ENCODE measurements at places on chromosomes 5 and 9.

DNA sequence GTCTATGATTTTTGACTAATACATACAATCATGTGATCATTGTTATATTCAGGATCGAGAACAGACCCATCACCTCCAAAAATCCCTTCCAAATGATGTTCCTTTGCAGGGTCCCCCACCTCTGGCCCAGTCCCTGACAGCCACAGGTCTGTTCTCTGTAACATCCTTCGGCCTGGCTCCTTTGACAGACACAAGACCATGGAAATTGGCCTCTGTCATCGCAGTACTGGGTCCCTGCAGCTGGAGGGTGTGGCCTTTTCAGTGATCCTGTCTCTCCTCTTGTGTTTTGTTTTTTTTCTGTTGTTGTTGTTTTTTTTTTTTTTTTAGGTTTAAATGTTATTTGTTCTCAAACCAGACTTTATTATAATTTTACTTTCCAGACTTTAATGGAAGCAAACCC, 27.4 kb upstream of the ANKRD33B start:
- no peak for DNase-seq

DNA sequence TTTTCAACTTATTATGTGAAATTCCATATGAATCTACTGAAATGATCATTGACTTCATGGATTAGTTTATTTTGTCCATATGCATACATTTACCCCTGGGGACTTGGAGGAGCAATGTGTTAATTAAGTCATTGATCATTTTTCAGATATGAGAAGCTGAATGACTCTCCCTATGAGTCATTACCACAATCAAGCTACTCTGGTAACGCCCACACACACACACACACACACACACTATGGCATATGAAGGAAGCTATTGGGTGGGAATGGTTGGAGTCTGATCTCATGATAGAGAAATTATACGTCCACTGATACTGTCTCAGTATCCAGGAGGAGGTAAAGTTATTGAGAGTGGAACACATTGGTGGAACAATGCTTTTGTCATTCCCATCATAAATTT, 528.9 kb downstream of the AGTPBP1 start:
- DNase-seq, result peak; percentile 46

DNA sequence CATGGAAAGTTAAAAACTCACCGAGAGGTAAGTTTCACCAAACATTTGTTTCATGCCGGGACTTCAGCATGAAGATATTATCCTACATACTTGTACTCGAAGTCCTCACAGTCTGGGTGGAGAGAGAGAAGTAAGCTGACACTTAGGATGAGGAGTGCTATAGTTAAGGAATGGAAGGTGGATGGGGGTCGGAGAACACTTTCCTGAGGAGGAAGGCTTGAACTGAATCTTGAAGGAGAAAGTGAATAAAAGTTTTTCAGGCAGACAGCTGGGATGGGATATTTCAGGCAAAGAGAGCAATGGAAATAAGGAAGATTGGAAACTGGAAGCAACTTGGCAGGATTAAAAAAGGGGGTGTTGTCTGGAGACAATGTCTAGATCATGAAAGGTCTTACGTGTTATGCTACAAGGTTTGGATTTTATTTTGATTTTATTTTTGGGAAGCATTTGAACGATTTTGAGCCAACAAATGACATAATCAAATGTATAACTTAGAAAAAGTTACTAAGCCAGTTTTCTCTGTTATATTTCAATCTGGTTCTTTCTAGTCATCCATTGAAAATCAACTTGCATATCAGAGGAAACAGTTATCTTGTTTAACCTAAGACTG, 167.1 kb downstream of the PAM start:
- DNase-seq, result no peak

GRCh38 chr5:579211-579610, 32.9 kb upstream of the CEP72 start:
- no peak for DNase-seq

GRCh38 chr9:122355336-122355875, 15.4 kb upstream of the PTGS1 start:
- no peak for DNase-seq

- DNase-seq, result no peak
Measured at GRCh38 chr5:159780246-159780645, 136.0 kb upstream of the ADRA1B start.
